ENCODE measurements at places on chromosomes 3 and 15.

DNA sequence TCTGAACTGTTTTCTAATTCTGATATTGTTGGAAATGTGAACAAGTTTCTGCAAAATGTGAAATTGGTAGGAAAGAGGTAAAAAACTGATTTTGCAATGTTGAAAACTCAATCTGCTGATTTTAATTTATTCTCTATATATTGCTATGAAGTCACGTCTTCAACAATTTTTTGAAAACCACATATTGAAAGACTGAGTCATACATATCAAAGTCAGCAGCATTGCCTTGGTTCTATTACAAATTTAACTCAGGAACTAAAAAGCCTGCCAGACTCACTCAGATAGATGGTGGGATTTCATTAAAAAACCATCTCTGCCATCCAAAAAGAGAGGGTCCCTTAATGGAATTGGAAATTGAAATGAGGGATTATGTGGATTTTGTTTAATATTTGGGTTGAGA, 351.4 kb downstream of the CNTN3 start:
- DNase-seq = no peak

DNA sequence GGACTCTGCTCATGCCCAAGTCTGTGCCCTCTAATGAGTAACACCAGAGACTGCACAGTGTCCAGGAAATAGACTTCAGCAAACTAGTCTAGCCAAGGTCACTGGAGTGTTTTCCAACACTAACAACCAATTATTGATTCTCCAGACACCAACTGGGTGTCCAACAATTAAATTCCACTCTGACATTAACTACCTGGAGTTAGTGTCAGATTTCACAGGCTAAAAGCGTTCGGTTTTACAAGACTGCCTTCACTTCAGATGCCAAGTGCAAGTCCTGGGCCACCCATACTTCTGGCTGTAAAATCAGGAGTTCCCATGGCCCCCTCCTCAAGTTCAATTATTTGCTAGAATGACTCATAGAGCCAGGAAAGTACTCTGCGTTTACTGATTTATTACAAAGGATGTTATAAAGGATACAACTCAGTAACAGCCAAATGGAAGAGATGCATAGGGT, 20.8 kb upstream of the CFAP161 start:
- no peak for DNase-seq

DNA sequence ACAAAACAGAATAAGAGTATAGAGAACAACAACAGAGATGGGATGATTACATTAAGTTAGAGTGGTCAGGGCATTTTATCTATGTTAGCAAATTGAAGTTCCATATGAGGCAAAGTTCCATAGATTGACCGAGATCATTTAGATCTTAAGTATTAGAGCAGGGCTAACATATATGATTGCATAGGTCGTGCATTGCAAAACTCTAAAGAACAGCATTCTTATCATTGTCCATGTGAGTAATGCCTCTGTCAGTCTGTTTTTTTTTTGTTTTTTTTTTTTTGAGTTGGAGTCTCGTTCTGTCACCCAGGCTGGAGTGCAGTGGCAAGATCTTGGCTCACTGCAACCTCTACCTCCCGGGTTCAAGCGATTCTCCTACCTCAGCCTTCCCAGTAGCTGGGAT, 341.7 kb upstream of the KCNH8 start:
- no peak for DNase-seq

DNA sequence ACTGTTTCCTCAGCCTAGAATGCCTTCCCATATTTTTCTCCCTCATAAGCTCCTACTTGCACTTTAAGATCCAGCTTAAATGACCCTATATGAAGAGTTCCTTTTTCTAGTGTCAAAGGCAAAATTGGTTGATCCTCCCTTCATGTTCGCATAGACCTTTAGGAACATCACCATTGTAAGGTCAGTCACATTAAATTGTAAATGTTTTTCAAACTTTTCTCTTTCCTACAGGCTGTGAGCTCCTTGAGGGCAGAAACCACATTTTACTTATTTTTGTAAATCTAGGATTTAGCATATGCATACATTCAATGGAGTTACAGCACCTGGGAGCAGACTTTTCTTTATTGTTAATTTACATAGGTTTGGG, 813 bp downstream of the SMCO1 start:
- no peak for DNase-seq

DNA sequence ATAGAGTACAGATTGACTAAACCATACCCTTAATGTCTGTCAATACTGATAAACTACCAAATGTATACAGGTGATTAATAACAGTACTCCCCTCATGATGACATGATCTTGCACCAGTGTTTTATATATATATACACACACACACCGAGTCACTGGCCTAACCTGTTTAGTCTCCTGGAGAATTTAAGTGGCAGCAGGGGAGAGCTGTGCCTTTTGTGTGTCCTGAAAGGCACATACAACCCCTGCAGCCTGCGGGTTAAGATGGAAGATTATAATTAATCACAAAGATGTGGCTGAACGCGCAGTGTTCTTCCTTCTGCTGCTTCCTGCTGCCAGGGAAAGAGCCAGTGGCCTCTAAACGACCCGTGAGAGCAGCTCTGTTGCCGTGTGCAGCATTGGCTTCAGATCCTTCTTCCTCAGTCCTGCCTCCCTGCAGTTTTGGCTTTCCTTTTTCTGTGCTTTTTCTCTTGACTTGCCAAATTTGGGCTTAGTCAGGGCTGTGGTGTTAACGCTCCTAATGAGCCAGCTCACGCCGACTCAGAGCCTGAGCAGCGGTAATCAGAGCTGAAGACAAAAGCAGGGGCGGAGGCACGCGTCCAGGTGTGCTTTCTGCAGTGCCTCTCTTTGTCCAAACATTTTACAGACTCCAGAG, 42.5 kb upstream of the UBE3A start:
- DNase-seq = no peak

Data from stimulated activated CD8-positive, alpha-beta memory T cell treated with anti-CD3 and anti-CD28 coated beads, Interleukin-7, amount 100 ng/mL, for 1 hour (primary cell).